ENCODE measurements at places on chromosomes 16 and 17. TPM values are rescaled to one million over a fixed set of nuclear protein-coding genes. Genes with fewer than 3 reads are reported as not detected.

DNA sequence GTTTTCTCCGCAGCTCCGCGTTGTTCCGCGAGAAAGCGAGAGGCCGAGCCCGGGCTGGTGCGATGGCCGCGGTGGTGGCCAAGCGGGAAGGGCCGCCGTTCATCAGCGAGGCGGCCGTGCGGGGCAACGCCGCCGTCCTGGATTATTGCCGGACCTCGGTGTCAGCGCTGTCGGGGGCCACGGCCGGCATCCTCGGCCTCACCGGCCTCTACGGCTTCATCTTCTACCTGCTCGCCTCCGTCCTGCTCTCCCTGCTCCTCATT is 404 bp downstream of the EMC6 start:
- peak overlapping the region; percentile 76 for H3K4me3 ChIP-seq
- H3K4me1 ChIP-seq, result peaks cover 23% of the 10 kb centered on the region
- no peak for DNase-seq
- H3K36me3 ChIP-seq, result no peaks in the 10 kb centered on the region

GRCh38 chr17:16398270-16399267 is 16.8 kb upstream of the TRPV2 start:
- no peak overlapping the region for H3K4me3 ChIP-seq
- no peaks in the 10 kb centered on the region for H3K27me3 ChIP-seq
- no peaks in the 10 kb centered on the region for H3K4me1 ChIP-seq
- H3K36me3 ChIP-seq, result no peaks in the 10 kb centered on the region
- H3K27ac ChIP-seq, result no peak overlapping the region
- DNase-seq, result no peak

Gene VAC14
- 41.8 TPM for polyA plus RNA-seq

DNA sequence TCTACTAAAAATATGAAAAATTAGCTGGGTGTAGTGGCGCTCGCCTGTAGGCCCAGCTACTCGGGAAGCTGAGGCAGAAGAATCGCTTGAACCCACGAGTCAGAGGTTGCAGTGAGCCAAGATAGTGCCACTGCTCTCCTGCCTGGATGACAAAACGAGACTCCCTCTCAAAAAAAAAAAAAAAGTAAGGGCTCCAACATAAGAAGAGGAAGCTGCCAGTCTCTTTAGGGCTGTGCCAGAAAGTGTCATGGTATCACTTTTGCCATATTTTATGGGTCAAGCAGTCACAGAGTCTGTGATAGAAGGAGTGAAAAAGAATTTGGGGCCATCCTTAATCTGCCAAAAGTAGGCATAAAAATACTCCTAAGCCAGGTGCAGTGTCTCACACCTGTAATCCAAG is 1.4 kb upstream of the PIPOX start:
- DNase-seq, result no peak
- H3K27ac ChIP-seq, result no peak overlapping the region
- H3K4me3 ChIP-seq, result no peak overlapping the region
- H3K36me3 ChIP-seq, result no peaks in the 10 kb centered on the region
- H3K4me1 ChIP-seq, result no peaks in the 10 kb centered on the region

Gene CCL22
- polyA plus RNA-seq, result not detected

All from CD4-positive, alpha-beta memory T cell (primary cell).